ENCODE measurements at places on chromosomes 4 and X.

DNA sequence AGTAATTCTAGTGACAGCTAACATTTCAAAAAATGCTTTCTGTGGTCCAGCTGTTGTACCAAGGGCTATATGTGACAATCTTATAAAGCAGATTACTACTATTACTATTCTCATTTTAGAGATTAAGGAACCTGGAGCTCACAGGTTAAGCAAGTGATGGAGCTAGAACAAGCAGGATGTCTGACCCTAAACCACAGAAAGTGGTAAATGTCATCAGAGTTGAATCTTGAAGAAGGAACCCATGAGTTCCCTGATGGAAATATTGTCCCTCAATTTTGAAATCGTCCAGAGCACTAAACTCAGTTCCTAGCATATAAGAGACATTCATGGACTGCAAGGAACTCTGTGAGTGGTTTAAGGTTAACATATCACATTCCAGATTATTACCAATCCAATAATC lies 214.0 kb downstream of the APBB2 start:
- DNase-seq: no peak

- DNase-seq: no peak
Observed at GRCh38 chr4:100746141-100746739, 228.4 kb upstream of the EMCN start.

DNA sequence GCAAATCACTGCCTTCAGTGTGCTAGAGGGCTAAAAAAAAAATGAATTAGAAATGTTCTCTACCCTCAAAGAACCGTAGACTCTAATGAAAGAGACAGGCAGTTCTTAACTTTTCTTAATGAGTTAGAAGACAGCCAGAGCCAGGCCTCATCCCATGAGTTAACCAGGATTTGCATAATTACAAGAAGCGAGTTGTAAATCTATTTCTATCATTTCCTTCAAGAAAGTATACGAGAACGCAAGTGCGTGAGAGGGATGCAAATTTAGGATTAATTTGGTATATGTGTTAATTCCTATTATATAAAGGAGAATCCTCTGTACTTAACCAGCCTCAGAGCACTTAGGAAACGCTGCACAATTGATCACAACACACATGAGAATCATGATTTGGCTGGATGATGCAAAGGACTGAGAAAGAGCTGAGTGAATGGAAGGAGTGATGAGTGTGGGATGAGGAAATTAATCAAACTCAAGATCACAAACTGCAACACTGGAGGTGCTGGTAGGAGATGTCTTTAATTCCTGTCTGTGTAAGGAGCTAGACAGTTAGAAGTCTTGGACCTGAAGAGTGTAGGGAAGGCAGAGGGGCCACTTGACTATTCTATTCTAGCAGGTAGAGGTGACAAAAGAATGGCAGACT lies 157.2 kb downstream of the ATP10D start:
- DNase-seq: no peak

DNA sequence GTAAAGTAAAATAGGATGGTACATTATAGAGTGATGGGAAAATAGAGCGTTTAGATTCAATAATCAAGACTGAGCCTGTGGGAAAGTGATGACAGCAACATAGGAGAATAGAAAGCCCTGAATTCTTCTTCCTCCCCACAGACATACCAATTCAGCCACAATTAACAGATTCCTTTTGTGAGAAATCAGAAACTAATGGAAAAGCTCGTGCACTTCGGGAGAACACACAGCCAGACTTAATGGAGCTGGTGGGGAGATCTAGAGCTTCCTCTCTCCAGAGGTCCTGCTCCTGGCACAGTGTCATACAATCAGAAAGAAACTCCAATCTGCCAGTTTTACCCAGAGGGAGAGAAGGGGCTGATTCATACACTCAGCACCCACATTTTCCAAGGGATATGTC lies 676.3 kb upstream of the BOD1L1 start:
- DNase-seq: no peak

- no peak for DNase-seq
Observed at GRCh38 chr4:100306018-100306417, 115.8 kb upstream of the DDIT4L start.

- no peak for DNase-seq
Observed at GRCh38 chr4:141884070-141884469, 247.7 kb downstream of the IL15 start.

DNA sequence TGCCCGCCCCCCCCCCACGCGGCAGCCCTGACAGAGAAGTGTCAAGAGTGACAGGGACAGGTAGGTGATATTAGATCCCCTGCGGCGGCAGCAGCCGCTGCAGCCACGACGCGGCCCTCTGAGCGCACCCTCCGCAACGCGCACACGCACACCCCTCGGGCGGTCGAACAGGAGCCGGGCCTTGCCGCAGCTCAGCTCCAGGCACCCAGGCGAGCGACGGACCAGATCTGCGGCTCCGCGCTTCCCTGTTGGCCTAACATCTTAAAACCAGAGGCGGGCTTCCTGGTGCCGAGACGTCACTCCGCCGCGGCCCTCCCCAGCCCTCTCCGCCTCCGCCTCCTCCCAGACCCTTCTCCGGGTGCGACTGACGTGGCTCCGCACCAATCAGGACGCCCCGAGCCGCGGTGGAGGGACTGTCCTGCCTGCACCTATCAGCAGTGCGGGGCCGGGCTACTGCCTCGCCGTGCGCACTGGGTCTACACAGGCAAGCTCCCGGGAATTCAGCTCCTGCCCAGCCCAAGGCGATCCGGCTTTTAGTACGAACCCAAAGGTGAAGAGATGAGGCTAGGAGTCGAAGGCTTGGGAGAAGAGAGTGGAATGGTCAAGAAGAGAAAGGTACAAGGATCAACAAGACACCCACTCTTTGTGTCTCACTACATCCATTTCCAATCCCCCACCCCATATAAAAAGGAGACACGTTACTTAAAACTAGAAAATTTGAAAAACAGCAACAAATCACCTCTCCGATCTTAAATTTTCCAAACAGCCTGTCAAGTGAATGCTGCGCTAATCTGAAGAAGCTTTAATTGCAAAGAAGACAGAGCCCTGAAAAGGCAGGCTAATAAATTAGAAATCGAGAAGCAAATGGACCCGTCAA lies at the start of gene PITX2:
Gene PITX2 (minus strand): TSS at position 237 of the 877 bp plus-strand sequence. CDS start 617 bp downstream, outside the sequence.
- peak; percentile 18 for DNase-seq

DNA sequence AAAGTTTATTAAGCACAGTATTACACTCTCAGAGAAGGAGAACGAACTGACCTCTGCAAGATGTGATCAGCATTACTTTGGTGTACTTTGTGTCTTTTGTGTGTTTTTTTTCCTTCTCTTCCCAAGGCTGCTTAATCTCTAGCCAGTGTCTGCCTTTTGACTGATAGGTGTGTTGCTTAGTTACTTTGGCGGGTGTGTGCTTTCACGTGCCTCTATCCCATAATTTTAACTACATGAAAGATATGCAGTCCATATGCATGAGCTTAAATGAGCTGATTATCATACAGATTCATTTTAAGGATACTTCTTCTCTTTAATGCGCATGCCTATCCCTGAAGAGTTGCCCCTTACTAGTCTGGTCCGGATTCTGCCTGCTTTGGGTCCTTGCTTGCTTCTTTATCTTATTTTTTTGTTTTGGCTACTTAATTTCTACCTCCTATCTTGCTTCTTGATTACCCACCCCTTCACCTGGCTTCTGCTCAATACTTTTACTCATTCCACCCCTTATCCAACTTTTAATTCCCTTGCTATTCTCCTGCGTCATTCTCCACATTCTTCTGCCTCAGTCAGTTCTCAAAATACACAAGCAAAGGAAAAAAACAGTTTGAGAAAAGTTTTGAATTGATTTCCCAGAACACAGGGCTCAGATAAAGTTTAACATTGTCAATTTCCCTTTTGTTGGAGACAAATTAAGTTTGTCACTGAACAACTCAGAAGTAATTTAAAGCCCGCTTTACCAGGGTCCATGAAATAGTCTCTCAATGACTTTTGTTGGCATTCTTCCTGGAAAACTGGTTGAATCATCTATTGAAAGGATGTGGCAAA lies 182.0 kb downstream of the TENT5D start:
- no peak for DNase-seq

GRCh38 chrX:69298466-69299140 lies 133.3 kb upstream of the PJA1 start:
- DNase-seq: no peak

DNA sequence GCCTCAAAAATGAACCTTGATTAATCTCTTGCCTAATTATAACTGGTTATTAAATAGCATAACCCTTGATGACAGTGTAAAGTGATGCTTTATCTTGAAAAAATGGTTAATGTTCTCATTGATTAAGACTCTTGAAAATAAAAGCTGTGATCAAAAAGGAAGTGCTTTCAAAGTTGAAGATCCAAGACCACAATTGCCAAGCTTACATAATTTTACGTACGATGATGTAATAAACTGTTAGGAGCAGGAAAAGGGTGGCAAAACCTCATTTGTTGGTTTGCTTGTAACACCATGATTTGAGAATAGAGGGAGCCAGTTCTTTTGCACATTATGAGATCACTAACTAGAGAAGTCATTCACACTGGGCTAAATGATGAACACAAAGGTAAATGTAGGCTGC lies 322.2 kb downstream of the ADGRL3 start:
- no peak for DNase-seq

GRCh38 chr4:113397114-113397701 lies 347.8 kb downstream of the ANK2 start:
- no peak for DNase-seq

GRCh38 chrX:40154250-40154852 lies 56.6 kb upstream of the BCOR start:
- no peak for DNase-seq

DNA sequence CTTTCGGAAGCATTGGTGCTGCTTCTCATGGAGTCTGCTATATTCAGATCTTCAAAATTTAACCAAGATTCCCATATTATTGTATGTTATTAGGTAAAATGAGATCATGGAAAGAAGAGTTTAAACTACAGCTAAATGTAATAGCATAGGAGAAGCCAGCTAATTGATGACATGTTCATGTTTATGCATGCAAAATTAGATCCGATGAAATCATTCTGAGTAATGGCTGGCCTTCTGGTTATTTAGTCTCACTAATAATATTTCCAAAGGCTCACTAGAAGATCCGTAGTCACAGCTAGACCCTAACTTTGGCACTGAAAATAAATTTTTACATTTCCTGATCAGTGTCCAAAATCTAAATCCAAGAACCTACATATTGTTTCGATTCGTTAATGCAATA lies 19.8 kb upstream of the PHKA2 start:
- DNase-seq: no peak

- DNase-seq: no peak
Observed at GRCh38 chrX:9374555-9374954, 90.3 kb upstream of the TBL1X start.

GRCh38 chrX:21735768-21736127 lies 22.2 kb downstream of the SMPX start:
- DNase-seq: no peak

DNA sequence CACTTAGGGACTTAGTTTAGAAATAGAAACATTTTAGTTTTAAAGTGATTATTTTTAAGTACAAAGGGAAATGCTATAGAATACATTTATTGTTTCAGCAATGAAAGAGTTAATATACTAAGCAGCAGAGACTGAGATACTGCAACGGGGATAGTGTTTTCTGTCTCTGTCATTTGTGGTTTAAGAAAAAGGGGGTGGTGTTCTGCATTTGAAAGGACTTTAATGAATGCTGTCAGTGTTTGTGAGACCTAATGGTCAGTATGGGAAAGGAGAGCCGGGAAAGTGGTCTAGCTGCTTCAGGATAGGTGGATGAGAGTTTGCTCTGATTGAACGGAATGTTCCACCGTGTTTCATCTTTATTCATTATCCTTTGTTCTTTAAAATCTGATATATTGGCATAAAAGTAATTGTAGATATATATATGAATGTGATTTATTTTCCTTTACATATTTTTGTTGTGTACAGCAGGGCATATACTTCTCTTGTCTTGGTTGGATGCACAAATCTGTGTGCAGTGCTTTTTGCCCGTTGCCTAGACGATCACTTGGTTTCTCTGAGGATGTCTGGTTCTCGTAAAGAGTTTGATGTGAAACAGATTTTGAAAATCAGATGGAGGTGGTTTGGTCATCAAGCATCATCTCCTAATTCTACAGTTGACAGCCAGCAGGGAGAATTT lies at the start of gene KLHL5:
Gene KLHL5 (plus strand): TSS at position 139 of the 676 bp plus-strand sequence. CDS start 421 bp downstream, at position 560.
- DNase-seq: no peak

- no peak for DNase-seq
Observed at GRCh38 chr4:107950746-107951540, 19.6 kb downstream of the CYP2U1 start.
